ENCODE measurements at places on chromosomes 11 and 22. TPM values are rescaled to one million over a fixed set of nuclear protein-coding genes. Genes with fewer than 3 reads are reported as not detected.

HSPB2 gene
- not detected for total RNA-seq

GRCh38 chr22:50720301-50721256, 17.4 kb upstream of the ACR start:
- DNase-seq: no peak

CLDN5 gene
- total RNA-seq: not detected

GRCh38 chr11:6269994-6270393, 10.4 kb downstream of the CCKBR start:
- DNase-seq: no peak

GRCh38 chr11:13415201-13415600, 47.8 kb downstream of the BTBD10 start:
- DNase-seq: no peak

DGCR6 gene
- 0.96 TPM for total RNA-seq

CRACR2B gene
- total RNA-seq: 14.1 TPM

DNA sequence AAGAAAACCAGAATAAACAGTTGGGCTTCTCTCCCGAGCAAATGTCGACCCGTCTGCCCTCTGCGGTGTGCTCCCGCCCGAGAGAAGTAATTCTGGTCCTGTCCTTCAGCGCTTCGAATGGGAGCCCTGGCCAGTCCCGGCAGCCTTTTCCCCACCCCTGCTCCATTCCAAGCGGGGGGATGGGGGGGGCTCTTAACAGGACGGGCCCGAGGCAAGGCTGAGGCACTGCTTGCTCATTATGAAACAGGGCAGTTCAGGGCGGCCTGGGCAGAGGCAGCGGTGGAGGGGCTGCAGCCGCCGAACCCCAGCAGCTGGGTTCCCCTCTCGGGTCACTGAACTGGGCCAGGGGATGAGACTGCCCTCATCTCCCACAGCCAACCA, 9.1 kb downstream of the BACE1-AS start:
- no peak for DNase-seq

GRCh38 chr11:1998290-1998689, 648 bp upstream of the H19 start:
- no peak for DNase-seq
